Fibroblast of lung (primary cell): ENCODE measurements at places on chromosomes 2 and 18. TPM values are rescaled to one million over a fixed set of nuclear protein-coding genes. Genes with fewer than 3 reads are reported as not detected.

Gene INO80C
- 1.5 and 3.1 TPM in 2 replicates for total RNA-seq

Gene CCL20
- not detected in 2 replicates for total RNA-seq

Gene UGT1A3
- total RNA-seq: not detected in 2 replicates

Gene ANKRD30B
- total RNA-seq: under 0.01 and 0.33 TPM in 2 replicates

Gene COL4A3
- 0.26 and 0.33 TPM in 2 replicates for total RNA-seq

Gene CYP26B1
- total RNA-seq: 0.17 and 0.51 TPM in 2 replicates

Gene LAMA1
- total RNA-seq: 5.8 and 24.9 TPM in 2 replicates

Gene CLIP4
- total RNA-seq: 123 and 127 TPM in 2 replicates

Gene UCN
- 1.2 and 1.3 TPM in 2 replicates for total RNA-seq

Gene FAM110C
- total RNA-seq: 0.26 TPM in 1 of 2 replicates, not detected in the other

GRCh38 chr2:8103085-8103708, 578.7 kb upstream of the ID2 start:
- DNase-seq: no peak

GRCh38 chr2:182816866-182817265, 49.6 kb downstream of the FRZB start:
- DNase-seq: peak; percentile 29

GRCh38 chr2:39684464-39684863, 18.7 kb downstream of the TMEM178A start:
- DNase-seq: no peak

DNA sequence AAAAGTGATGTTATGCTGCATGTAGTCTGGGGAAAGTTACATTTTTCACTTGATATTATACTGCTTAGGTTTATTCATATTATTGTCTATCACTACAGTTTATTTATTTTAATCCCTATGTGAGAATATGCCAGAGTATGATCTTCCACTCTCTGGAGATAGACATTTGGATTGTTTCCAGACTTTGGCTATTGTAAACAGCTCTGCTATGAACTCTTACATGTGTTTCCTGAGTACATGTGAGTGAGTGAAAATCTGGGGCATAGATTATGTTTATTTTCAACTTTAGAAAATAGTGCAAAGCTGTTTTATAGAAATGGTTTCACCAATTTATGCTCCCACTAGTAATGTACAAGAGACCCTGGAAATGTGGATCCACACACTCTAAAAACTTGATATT, 49.0 kb upstream of the EPAS1 start:
- no peak for DNase-seq

GRCh38 chr2:139260052-139260430, 479.9 kb upstream of the NXPH2 start:
- DNase-seq: no peak

GRCh38 chr18:46559946-46560670, 96.9 kb downstream of the LOXHD1 start:
- no peak for DNase-seq

GRCh38 chr18:52337276-52337675, 2.7 kb upstream of the DCC start:
- DNase-seq: peak; percentile 70

DNA sequence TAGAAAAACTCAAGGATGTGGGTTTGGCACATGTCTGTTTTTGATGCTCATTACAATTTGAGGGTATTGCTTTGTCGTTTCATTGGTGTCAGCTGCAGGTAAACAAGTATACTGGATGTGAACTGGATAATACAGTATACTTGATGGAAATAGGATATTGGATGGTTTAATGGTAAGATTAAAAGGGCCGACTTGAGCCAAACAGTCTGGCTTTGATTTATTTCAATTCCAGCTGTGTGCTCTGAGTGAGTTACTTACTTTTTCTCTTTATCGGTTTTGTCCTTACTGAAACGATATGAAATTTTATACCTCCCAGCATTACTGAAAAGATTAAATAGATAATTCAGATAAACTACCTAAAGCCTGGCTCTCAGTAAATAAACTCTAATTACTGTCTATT, 227.6 kb downstream of the ASXL3 start:
- DNase-seq: peak; percentile 25

DNA sequence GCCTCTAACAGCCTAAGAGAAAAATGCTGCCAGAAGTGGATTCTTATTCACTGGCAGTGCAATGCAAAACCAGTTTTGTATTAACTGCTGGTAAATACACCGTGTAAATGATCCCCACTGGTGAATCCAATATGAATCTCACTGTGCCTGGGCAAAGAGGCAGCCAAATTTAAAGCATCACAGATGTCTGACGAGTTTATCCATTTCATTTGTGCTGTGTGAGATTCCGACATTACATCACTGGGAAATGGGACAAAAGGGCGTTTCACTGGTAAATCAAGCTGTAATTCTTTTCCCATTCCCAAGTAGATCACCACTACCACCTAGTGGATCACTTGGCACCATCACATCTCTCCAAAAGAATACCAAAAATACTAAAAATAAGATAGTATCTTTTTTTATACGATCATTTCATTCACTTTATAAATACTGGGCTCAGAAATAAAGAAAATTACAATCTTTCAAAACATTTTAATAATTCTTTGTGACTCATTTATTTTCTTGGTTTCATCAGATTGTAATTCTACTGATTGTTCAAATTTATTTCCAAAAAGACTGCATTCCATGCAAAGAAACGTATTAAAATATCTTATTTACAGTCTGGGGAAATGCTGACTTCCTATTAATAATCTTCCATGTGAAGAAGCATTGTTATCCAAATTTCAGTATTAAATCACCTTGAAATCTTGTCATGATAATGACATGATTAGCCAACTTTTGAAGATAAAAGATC, 125.6 kb downstream of the GRB14 start:
- DNase-seq: peak; percentile 58

DNA sequence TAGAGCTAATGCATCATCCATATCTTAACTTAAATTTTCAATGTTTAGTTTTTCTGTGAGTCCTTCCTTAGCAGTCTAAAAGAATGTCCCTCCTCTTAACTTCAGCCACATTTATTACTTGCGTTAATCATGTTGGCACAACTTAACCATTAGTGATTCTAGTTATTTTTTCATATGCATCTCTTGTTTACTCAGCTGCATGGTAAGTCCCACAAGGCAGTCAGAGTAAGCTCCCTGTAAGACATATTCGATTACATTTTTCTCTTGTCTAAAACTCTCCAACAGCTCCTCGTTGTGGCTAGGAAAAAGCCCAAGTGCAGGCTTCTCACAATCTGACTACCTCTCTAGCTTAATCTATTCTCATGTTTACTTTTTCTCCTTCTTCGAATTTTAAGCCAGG, 2045.3 kb upstream of the PIK3C3 start:
- peak; percentile 44 for DNase-seq

DNA sequence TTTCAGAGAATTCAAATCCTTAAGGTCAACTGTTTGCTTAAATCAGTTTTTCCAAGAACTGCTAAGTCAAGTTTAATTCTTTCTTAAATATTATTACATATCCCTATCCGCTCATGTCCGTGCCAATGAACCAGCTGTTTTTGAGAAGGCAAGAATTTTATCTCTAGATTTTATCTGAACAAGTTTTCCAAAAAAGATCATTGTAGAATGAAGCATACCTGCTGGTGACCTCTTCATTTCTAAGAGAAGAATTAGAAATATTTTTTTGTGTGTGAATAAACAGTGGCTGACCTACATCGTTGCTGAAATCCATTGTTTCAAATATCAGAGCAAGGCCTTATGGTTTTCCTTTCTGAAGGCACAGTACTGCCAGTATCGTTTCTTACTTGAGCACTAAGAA, 58.4 kb upstream of the RND3 start:
- DNase-seq: no peak

GRCh38 chr18:76855594-76855993, 33.2 kb downstream of the ZNF236 start:
- no peak for DNase-seq

DNA sequence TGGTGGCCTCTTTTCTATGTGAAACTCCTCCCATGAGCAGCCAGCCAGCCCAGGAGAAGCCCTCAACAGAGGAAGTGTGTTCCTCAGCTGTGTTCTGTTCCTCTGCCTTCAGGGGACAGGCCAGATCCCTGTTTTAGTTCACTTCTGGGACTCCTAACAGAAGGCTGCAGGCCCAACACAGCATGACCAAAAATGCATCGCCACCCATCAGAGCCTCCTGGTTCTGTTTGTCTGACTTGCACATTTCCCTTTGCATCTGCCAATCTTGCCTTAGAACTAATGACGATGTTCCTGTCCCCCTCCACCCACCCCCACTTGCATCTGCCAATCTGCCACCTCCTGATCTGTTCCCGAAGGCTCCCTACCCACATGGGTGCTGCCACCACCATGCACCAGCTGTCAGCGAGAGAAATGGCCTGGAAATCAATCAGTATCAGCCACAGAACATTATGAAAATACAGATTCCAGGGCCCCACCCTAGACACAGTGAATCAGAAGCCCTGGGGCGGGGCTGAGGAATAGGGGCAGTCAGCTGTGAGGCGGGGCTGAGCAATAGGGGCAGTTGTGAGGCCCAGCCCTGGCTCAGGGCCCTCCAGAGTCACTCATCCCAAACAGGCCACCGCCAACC, 51.0 kb downstream of the FAM168B start:
- no peak for DNase-seq

GRCh38 chr18:6728331-6728730, 1.2 kb upstream of the ARHGAP28 start:
- DNase-seq: no peak

DNA sequence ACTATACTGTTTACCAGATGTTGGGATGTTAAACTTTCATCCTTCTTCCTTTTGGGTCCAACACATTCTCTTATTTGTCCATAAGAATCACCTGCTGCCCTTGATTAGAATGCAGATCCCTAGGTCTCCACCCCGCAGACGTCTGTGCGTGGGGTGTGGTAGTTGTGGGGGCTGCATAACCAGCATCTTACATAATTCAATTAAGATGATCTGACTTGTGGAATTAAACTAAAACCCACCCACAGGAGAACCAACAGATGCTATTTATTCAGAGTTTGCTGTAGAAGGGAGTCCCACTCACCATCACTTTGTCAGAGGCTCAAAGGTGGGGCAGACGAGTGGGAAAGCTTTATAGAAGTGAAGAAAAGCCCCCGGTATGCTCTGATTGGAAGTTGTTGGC, 1.6 kb upstream of the KLHL23 start:
- no peak for DNase-seq

DNA sequence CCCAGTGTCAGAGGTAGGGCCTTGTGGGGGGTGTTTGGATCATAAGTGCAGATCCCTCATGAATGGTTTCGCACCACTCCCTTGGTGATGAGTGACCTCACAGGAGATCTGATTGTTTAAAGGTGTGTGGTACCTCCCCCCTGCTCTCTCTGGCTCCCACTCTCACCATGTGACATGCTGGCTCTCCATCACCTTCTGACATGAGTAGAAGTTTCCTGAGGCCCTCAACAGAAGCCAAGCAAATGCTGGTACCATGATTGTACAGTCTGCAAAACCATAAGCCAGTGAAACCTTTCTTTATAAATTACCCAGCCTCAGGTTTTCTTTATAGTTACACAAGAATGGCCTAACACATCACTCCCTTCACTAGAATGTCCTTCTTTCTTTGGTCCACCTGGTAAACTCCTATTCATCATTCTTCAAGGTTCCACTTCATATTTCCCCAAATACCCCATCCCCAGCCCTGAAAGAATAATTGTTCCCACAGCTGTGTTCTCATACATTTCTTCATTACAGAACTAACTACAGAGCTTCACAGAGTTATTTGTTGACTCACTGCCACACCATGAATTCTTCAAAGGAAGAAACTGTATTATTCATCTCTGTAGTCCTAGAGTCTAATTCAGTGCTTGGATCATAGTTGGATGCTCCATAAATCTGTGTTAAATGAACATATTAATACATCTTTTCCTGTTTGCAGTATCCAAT, 81.2 kb upstream of the STK17B start:
- peak; percentile 29 for DNase-seq

DNA sequence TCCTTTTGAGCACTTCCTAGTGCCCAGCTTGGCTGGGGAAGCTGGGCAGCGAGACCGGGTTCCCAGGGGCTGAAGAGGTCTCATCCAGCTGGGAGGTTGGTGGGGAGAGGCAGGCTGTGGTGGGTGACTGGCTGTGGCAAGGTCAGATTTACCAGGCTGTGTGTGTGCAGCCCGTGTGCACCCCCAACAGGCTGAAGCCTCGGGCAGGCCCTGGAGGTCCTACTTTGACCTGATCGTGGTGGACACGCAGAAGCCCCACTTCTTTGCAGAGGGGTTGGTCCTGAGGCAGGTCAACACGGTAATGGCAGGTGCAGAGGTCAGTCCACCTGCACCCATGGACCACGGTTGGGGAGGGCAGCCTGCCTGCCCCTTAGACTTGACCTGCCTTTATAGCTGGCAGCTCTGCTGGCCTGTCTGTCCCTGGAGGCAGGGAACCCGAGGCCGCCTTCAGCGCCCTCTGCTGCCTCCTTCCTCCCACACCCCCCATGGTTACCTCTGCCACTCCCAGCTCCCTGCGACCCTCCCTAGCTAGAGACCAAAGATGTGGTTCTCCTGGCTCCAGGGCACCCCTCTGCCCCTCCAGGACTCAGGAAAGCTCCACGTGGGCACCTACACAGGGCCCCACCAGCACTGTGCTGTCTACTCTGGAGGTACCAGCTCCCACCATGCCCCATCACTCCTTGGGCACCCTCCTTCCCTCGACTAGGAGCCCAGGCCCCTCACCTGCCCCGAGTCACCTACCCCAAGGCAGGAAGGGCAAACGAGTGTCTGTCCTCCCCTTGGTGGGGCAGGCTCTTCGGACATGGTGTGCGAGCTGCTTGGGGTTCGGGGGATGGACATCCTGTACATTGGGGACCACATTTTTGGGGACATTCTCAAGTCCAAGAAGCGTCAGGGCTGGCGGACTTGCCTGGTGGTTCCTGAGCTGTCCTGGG, 4.0 kb downstream of the NT5DC4 start:
- DNase-seq: no peak

- DNase-seq: peak; percentile 72
Observed at GRCh38 chr18:9614401-9615279, at the start of gene PPP4R1. PPP4R1 (minus strand) TSS chr18:9614559; CDS start chr18:9614484, 75 bp downstream.

DNA sequence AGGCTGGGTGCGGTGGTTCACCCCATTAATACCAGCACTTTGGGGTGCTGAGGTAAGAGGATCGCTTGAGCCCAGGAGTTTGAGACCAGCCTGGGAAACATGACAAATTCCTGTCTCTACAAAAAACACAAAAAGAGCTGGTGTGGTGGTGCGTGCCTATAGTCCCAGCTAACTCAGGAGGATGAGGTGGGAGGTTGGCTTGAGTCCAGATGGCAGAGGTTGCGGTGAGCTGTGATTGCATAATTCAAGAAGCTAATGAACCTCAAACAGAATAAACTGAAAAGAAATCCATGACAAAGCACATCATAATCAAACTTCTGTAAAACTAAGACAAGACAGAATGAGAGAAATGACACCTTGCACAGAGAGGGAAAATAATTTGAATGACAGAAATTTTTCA, 54.8 kb downstream of the SEMA4F start:
- no peak for DNase-seq

DNA sequence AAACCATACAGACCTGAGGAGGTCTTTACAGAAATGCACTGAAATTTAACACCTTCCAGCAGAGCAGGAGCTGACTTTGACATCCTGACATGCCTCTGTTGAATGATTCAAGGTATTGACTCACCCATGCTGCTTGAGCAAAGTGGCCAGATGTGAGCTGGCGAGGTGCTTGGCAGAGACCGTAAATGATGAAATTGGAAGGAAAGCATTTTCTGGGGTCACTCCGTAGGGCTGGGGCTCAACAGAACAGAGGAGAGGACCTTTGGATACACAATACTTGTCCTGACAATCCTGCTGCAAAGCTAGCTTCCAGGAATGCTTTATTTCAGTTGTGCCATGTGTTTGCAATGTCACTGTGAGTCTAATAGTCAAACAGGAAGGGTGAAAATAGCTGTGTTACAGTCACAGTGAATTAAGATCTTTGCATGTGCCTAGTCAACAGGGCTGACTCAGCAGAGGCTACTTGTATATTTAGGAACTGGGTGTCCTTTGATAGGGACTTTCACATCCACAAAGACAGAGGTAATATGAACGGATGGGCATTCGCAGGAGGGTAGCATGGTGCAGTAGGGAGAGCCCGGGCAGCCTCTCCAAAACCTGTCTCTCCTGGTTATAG, 31.6 kb upstream of the NCK2 start:
- DNase-seq: peak; percentile 69
